Lower leg skin (tissue), 4 donors: ENCODE measurements at places on chromosomes 7 and 10. TPM values are rescaled to one million over a fixed set of nuclear protein-coding genes. Genes with fewer than 3 reads are reported as not detected.

Gene PNLIPRP2
- total RNA-seq: not detected

Gene TRUB1
- total RNA-seq: 21.2 TPM

Gene ATP6V1F
- total RNA-seq: 120 TPM

Gene HIPK2
- total RNA-seq: 12.1 TPM

Gene ORC5
- total RNA-seq: 13.8 TPM

Gene ATG9B
- 51.9 TPM for total RNA-seq

Gene ADRB1
- 0.76 TPM for total RNA-seq

Gene ABLIM1
- total RNA-seq: 188 TPM

Gene INA
- 0.30 TPM for total RNA-seq

Gene CPN1
- total RNA-seq: not detected

Gene HGF
- 1.2 TPM for total RNA-seq

Gene PHYHIPL
- total RNA-seq: 0.29 TPM

Gene NPC1L1
- total RNA-seq: 0.10 TPM

Gene LAMB4
- total RNA-seq: 125 TPM

Gene TECPR1
- 12.1 TPM for total RNA-seq

Gene RARRES2
- 30.0 TPM for total RNA-seq

Gene FAM200A
- 8.8 TPM for total RNA-seq

Gene TCERG1L
- total RNA-seq: 0.76 TPM

Gene MOSPD3
- total RNA-seq: 23.4 TPM

Gene FAM237B
- total RNA-seq: not detected
